ENCODE measurements at places on chromosomes 2 and 18.
A peak's percentile ranks its signal among the peaks of the same experiment; 100 is the strongest.

DNA sequence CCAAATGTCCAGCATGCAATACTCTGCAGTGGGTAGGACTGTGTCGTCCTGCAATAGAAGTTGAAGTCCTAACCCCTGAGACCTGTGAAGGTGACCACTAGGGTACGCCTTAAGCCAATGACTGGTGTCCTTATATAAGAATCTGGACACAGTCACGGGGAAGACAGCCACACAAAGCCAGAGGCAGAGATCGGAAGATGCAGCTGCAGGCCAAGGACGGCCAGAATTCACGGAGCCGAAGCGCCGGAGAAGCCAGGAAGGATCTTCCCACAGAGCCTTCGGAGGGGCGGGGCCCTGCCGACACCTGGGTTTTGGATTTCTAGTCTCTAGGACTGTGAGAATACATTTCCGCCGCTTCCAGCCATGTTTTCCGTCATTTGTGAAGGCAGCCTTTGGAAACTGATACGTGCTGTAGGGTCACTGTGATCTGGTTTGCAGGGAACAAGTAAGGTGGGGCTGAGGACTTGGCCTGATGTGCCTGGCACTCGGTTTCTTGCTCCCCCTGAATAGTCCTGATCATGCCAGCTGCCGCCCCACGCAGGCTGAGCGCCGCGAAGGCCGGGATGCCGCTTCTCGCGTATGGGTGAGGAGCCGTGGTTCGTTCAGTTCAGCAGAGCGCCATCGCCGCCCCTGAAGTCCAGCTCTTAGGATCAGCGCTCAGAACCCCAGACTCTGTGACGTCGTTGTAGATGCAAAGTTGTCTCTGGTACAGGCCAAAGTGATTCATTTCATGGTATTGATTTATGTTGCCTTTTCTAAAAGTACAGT is 38.7 kb downstream of the PTGR3 start:
- H3K4me1 ChIP-seq: no peaks in the 10 kb centered on the region
- no peak for DNase-seq
- no peak overlapping the region for H3K27ac ChIP-seq
- no peaks in the 10 kb centered on the region for H3K36me3 ChIP-seq
- no peaks in the 10 kb centered on the region for H3K27me3 ChIP-seq
- H3K4me3 ChIP-seq: no peak overlapping the region

DNA sequence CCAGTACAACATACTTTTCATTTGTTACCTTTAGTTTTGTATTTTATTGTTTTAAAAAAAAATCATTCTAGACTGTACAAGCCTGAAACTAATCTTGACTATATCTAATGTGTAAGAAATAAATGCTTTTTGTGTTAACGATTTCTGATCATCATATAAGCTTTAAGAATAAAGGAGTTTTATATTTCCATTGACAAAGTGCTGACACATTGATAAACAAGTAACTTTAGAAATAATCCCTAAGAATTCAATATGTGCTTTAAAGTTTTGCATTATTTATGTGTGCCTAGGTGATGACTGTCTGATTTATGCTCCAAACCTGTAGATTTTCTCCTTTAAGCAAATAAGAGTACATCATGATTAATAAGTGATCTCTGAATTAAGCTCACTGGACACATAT is 247.2 kb upstream of the BOD1L2 start:
- H3K27me3 ChIP-seq: no peaks in the 10 kb centered on the region
- no peak overlapping the region for H3K27ac ChIP-seq
- H3K4me3 ChIP-seq: no peak overlapping the region
- no peaks in the 10 kb centered on the region for H3K4me1 ChIP-seq
- H3K36me3 ChIP-seq: no peaks in the 10 kb centered on the region

GRCh38 chr2:210460322-210461227 is 16.0 kb downstream of the LANCL1 start:
- H3K27ac ChIP-seq: no peak overlapping the region
- H3K36me3 ChIP-seq: no peaks in the 10 kb centered on the region
- no peaks in the 10 kb centered on the region for H3K4me1 ChIP-seq
- H3K27me3 ChIP-seq: no peaks in the 10 kb centered on the region
- DNase-seq: no peak
- no peak overlapping the region for H3K4me3 ChIP-seq

DNA sequence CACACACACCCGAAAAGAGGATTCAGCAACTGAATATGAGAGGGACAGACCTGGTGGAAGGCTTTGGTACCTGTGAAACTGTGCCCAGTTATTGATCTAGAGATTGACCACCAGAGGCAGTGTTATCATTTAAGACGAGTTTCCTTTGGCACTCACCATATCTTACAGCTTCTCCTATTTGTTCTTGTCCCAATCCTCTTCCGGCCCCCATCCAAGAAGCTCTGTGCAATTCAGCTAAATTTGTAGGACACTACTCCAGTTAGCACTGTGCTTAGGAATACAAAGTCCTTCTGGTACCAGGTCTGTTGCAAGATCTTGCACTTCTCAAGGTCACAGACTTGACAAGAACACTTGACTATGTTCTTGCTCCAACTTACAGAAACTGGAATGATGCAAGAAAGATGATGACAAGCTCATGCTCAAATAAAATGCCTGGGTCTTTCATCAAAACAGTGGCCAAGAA is 177.7 kb downstream of the TMEM247 start:
- DNase-seq: peak; percentile 79
- no peaks in the 10 kb centered on the region for H3K27me3 ChIP-seq
- no peak overlapping the region for H3K4me3 ChIP-seq
- peak overlapping the region; percentile 58 for H3K27ac ChIP-seq
- peaks cover 8% of the 10 kb centered on the region for H3K4me1 ChIP-seq
- H3K36me3 ChIP-seq: no peaks in the 10 kb centered on the region
